BJ (cell line): ENCODE measurements at places on chromosomes 7 and 10.

GRCh38 chr10:49398000-49398861 lies 2.3 kb upstream of the DRGX start:
- no peak for DNase-seq

DNA sequence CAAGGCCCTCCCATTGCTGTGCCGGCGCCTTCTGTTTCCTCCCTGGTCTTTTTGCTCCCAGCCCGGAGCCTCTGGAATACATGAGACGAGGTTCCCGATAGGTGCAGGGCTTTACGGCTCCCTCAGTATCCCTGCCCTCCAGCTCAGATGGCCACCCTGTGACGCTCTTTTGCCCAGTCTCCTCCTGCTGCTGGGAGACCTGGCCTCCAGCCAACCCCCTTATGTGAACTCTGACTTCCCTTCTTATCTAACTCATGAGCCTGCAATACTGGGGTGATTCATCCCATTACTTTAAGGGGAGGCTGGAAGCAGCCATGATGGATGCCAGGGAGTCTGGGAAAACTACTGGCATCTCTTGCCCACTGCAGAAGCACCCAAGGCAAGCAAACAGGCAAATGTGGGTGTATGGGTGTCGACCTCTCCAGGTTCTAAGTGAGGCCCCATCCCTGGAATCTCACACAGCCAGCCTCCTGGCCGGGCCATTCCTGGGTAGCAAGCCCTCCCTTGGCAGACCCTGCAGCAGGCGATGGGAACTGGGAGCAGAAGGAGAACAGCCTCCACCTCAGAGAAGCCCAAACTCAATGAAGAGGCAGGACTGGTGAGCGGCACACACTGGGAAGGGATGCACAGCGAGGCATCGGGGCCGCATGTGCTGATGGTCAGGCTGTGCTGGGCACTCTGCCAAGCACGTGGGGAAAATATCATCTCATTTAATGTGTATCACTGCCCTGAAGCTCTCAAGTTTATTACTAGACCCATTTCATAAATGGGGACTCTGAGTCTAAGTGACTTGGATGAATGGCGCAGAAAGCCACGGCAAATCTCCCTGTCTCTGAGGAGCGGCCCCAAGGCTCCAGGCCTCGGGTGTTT lies 97.5 kb downstream of the FAM53B start:
- peak; percentile 30 for DNase-seq

- DNase-seq, result no peak
These were observed 206.8 kb upstream of the LYZL1 start for GRCh38 chr10:29081951-29082685.

GRCh38 chr10:90621577-90621976 lies 236.3 kb downstream of the HTR7 start:
- DNase-seq, result no peak

DNA sequence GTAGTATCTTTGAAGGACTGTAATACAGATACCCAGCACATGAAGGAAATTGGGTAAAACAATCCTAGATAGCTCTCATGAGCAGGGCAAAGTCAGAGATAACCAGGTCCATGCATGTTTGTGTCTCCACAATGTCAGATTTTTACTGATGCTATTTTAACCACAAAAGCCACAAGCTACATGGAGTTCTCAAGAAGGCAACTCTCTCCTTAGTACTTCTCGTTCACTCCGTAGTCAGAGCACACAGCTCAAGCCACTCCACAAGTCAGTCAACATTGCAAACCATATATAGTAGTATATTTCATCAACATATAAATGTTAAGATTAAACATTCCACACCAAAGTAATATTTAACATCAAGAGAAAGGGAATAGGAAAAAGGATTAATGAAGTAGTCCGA lies 98.0 kb upstream of the PIK3CG start:
- no peak for DNase-seq

DNA sequence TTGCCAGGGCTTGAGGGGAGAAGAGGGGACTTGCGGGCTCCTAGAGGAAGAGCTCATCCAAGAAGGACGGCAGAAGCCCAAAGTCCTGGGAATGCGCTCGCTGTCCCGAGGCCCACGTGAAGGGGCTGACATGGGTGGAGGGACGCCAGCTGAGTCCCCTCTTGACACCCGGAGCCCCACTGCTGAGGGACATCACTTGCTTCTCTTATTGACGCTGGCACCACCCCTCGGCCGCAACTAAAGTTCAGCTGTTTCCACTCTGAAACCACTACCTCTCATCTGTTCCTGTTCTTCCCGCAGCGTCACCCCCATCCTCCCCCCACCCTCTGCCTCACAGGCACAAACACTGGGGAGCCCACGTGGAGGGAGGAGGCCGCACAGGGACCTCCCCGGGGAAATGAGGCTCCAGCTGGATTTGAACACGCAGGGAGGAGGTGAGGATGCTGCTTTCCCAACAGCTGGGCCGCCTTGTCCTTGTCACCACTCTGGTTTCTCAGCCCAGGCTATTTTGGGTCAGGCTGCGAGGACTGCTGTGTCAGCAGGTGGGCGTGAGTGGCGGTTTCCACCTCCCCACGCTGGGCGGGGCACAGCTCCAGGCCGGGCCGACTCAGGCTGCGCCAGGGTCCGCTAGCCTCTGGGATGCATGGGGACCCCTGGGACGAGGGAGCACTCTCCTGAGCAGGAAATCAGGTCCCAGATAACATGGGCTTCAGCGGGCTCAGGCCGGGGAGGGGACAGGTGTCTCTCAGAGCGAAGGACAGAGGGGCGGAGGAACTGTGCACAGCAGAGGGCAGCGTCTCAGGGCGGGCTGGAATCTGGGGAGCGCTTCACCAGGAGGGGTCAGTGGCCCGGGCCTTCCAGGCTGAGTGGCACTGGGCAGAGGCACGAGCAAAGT lies 156.3 kb downstream of the ZNF248 start:
- no peak for DNase-seq

DNA sequence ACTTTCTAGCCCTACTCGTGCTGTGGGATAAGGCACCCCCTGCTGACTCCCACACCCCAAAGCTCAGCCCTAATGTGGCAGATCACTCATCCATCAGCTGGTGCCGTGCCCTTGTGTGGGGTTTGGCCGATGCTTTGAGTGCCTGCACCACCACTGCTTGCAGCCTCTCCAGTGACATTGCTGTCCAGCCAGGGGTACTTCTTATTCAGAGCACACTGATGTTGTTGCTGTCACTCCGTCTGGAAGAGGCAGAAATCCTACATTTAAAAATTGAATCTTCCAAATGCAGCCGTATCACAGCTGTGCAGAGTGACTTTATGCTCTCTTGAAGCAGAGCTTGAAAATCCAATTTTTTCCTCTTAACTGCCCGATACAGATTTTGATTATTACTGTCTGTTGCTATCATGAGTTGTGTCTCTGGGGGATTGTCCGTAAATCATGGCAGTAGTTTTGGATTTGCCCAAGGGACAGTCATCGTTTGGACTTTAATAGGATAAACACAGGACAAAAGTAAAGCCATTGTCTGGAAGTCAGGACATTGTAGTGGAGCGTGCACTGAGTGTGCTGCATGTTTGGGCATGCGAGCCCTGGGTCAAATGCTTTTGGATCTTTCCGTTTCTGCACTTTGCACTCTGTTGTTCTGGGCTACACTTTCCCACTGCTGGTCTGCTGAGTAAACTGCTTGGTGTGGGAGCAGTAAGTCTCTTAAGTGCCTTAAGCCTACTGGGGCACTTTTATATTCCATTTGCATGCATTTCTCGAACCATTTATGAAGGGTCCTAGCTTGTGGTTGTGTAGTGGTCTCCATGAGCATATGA lies 128.2 kb downstream of the DOCK1 start:
- no peak for DNase-seq

GRCh38 chr10:126175641-126176262 lies 212.5 kb downstream of the ADAM12 start:
- DNase-seq, result no peak

DNA sequence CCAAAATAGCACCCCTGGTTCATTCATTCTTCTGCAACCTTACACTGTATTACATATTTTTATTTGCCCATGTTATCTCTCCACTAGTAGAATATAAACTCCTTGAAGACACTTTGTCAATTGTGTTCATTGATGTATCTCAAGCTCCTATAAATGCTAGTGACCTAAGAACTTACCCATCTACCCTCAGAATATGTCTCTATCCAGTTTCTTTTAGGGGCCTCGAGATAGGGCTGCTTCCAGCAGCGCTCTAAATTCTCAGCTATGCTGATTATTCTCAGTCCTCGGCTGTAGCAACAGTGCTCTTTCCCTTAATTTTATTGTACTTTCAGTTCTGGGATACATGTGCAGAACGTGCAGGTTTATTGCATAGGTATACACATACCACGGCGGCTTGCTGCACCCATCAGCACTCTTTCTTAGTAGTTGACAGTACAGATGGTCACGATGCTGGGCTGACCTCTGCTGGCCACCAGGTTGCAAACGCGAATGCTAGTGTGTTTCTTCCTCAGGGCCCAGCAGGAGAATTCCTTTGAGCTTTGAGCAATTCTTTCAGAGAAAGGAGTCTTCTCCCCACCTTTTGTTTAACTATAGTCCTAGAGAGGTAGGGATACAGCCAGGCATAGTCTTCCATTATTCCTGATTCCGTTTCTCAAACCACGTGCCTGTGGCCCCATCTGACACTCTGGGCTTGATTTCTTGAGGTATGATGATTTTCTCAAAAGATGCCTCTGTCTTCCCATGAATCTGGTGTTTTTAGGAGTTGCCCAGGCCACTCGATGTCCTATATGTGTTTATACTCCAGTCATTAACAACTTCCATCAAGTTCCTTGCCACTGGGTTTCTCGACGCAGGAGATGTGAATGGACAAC lies 49.1 kb upstream of the CDC14C start:
- DNase-seq, result no peak

GRCh38 chr10:50469778-50470193 lies 154.0 kb downstream of the SGMS1 start:
- no peak for DNase-seq

DNA sequence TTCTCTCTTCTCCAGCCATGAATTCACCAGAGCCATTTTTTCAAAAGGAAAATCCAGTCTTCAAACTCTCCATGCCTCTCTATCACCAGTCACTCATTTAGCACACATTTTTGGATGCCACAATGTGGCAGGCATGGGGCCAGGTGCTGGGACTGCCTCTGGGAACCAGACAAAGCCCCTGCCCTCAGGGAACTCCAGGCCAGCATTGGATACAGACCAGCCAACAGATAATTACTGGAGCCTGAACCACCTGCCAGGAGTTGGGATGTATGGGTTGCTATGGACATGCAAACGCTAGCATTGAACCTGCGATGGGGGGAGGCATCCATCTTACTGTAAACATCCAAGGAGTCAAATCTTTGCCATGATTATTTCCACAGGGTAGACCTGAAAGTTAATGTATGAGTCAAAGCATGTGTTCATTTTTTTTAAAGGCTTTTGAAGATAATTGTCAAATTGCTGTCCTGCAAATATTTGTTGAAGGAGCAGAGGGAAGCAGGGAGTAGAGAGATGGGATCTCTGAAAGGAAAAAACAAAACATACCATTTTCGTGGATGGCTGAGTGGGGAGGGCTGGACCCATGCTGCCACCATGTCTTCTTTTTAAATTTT lies 43.2 kb downstream of the SRRM3 start:
- no peak for DNase-seq

GRCh38 chr7:106450716-106451115 lies 165.9 kb upstream of the NAMPT start:
- DNase-seq, result no peak

GRCh38 chr10:133235265-133235855 lies 2.3 kb upstream of the VENTX start:
- no peak for DNase-seq

DNA sequence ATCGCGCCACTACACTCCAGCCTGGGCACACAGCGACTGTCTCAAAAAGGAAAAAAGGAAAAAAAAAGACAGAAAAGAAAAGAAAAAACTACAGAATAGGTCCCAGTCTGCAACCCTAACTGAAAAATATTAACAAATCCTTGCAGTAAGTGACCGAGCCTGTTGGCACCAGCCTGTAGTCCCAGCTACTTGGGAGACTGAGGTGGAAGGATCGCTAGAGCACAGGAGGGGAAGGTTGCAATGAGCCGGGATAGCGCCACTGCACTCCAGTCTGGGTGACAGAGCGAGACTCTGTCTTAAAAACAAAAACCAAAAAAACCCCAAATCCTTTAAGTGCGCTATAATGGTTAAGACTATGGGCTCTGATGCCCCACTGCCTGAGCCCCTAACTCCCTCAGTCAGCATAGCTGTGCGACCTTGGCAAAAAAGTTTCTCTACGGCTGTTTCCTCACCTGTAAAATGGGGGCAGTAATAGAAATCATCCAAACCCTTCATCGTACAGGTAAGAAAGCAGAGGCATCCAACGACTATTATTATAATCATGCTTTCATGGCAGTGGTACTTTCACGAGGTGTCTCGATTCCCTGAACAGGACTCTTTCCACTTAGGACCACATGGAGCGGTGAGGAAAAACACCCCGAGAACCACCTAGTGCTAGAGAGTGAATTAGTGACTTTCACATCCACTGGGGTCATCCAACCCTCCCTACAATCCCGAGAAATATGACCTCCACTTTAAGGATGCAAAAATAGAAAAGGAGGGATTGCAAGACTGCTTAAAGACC lies 755 bp downstream of the TOMM7 start:
- DNase-seq, result no peak

DNA sequence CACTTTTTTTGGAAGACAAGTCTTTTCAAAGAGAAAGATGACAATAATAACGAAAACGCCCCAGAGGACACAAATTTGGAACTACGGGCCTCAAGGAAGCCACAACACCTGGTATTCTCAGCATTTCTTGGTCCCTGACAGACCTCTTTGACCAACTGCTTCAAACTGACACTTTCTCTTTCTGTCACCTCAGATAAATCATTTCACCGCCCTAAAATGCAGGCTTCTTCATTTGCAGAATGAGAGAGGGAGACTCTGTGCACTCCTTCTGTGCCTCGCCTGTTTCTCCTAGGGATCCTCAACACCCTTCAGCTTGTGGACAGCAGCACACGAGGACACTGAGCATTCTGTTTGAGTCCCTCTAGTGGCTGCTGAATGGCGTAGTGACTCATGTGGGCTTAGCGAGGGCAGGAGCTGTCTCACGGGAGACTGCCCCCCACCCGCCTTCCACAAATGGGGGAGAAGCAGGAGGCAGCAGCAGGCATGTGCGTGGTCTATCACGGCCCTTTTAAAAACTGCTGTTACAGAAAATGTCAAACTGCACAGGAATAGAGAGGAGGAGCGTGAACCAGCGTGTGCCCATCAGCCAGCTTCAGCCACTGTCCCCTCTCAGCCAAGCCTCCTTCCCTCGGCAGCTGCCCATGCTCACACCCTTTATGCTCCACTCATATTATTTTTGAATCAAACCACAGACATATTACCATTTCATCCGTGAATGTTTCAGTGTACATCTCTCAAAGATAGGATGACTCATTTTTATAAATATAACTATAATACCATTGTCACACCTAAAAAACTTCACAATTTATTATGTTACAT lies 41.4 kb downstream of the GSDME start:
- no peak for DNase-seq

DNA sequence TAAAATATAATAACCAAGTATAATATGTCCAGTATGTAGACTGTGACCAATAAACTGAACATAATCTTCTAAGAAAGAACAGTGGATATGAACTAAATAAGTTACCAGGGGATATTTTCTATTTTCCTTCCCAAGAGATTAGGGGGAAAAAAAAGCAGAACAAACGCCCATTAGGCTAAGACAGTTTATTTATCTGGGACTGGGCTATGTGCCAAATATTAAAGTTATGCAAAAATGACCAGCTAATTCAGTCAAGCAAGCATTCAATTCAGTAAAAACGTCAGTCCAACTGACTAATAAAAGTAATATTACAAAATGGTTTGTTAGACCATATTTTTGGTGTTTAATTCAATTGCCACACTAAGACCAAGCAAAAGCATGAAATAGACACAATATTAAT lies 122.2 kb downstream of the TSPAN12 start:
- no peak for DNase-seq

GRCh38 chr7:12685550-12685949 lies 1.9 kb upstream of the ARL4A start:
- no peak for DNase-seq
